Endothelial cell (in vitro differentiated cells): ENCODE measurements at places on chromosomes 3 and 15. TPM values are rescaled to one million over a fixed set of nuclear protein-coding genes. Genes with fewer than 3 reads are reported as not detected.
A peak's percentile ranks its signal among the peaks of the same experiment; 100 is the strongest.

- H3K27ac ChIP-seq, result no peak overlapping the region
- no peaks in the 10 kb centered on the region for H3K36me3 ChIP-seq
- DNase-seq, result no peak
- H3K4me3 ChIP-seq, result no peak overlapping the region
These were observed 356.5 kb downstream of the ZIC4 start for GRCh38 chr3:147049821-147050220.

DNA sequence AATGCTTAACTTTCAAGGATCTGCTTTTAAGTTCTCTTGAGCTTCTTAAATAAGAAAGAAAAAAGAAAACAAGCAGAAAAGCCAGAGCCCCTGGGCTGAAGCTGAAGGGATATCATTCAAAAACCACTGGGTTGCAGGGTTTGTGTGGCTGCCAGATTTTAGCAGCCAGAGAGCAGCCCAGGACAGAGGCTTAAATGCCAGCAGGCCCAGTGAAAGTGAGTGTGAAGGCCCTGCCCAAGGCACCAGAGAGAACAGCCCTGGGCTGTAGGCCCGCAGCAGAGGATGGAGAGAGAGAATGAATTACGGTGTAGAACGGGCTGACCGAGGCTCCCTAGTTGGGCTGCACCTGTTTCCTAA is 106.3 kb upstream of the BOC start:
- H3K36me3 ChIP-seq, result no peaks in the 10 kb centered on the region
- H3K27ac ChIP-seq, result no peak overlapping the region
- DNase-seq, result no peak
- no peak overlapping the region for H3K4me3 ChIP-seq
- peaks cover 2% of the 10 kb centered on the region for H3K27me3 ChIP-seq
- no peaks in the 10 kb centered on the region for H3K4me1 ChIP-seq

DNA sequence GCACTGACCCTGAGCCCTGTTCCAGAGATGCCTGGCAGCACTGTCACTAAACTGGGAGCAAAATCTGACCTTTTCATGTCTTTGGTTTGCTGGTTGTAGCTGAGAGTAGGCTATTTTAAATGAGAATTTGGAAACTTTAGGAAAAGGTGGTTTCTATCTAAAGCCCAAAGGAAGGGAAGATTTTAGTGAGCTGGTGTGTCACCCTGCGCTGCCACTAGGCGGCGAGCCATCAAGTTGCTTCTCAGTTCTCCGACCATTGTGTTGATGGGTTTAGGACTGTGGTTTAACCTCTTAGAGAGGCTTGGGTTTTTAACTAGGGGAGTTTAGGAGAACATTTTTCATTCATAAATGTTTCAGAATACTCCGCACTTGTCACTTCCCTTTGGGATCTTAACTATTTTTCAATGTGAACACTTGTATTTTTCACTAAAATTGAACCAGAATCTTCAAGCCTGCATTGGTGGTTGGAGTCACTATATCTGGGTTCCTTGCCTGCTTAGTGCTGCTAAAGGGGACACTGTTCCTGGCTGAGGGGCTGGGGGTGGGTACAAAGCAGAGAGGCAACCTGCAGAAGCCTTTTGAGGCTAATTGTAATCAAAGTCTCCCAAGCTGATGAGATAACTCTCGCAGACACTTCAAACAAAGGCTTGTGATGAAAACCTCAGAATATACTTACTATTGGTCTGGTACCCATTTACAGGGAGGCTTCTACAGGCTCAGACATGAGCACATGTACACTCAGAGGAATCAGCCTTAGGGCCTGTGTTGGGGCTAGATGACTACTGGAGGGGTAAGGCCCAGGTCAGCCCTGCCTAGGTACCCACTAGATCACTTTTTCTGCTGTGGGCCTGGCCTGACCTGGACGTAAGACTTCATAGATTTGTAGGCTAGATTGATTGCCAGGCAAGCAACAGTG is 16.8 kb downstream of the EXOSC7 start:
- peaks cover 2% of the 10 kb centered on the region for H3K27me3 ChIP-seq
- peak; percentile 43 for DNase-seq
- H3K36me3 ChIP-seq, result peaks cover 37% of the 10 kb centered on the region
- no peak overlapping the region for H3K27ac ChIP-seq

- no peak for DNase-seq
- no peaks in the 10 kb centered on the region for H3K4me1 ChIP-seq
- H3K27me3 ChIP-seq, result peaks cover 2% of the 10 kb centered on the region
- no peak overlapping the region for H3K27ac ChIP-seq
These were observed 344.6 kb upstream of the DCBLD2 start for GRCh38 chr3:99246010-99246654.

SEMA3B gene
- total RNA-seq, result 1.7 TPM

INO80 gene
- 26.6 TPM for total RNA-seq

STAC gene
- total RNA-seq, result 0.18 TPM

GRCh38 chr15:80531796-80532195 is 127.6 kb downstream of the ARNT2 start:
- H3K27ac ChIP-seq, result no peak overlapping the region
- H3K4me1 ChIP-seq, result no peaks in the 10 kb centered on the region

GRCh38 chr3:58011580-58011979 is 3.4 kb downstream of the FLNB start:
- no peak for DNase-seq
- peaks cover 19% of the 10 kb centered on the region for H3K36me3 ChIP-seq
- no peak overlapping the region for H3K27ac ChIP-seq
- H3K27me3 ChIP-seq, result peaks cover 4% of the 10 kb centered on the region
- H3K4me3 ChIP-seq, result peak overlapping the region; percentile 99

DNA sequence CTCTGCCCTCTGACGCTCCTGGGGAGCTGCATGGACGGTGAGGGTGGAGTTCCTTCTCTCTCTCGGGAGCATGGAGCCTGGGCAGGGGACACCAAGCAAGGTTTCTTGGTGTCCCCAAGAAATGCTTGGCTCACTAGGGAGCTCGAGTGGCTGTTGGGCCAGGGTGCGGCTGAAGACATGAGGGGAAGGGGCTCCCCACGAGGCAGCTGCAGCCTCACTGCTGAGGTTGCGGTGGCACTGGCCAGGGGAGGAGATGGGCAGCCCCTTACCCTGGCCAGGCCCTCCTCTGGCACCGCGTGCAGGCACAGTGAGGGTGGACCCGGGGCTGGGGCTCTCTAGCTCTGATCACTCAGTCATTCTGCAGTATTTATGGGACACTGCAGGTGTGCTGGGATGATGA is 43.5 kb upstream of the SLC41A3 start:
- H3K4me1 ChIP-seq, result no peaks in the 10 kb centered on the region
- no peak for DNase-seq
- H3K36me3 ChIP-seq, result no peaks in the 10 kb centered on the region
- H3K27me3 ChIP-seq, result peaks cover 6% of the 10 kb centered on the region

C3orf62 gene
- 3.8 TPM for total RNA-seq
